Smooth muscle cell of bladder (primary cell): ENCODE measurements at places on chromosomes 3 and 15. TPM values are rescaled to one million over a fixed set of nuclear protein-coding genes. Genes with fewer than 3 reads are reported as not detected.

Gene SCN11A
- total RNA-seq = under 0.01 TPM in 2 replicates

Gene ATP8B4
- 155 and 183 TPM in 2 replicates for total RNA-seq

Gene CD86
- total RNA-seq = not detected in 2 replicates

Gene CLDN16
- under 0.01 TPM in 1 of 2 replicates, not detected in the other for total RNA-seq

Gene FBXW12
- total RNA-seq = not detected in 2 replicates

Gene LYZL4
- not detected in 2 replicates for total RNA-seq

Gene PPP1R14D
- total RNA-seq = not detected in 2 replicates

Gene CCDC33
- total RNA-seq = 0.14 TPM in 1 of 2 replicates, not detected in the other

Gene ARGFX
- not detected in 2 replicates for total RNA-seq

Gene B3GNT5
- 1.00 and 2.0 TPM in 2 replicates for total RNA-seq

Gene MST1R
- total RNA-seq = 0.14 and 0.55 TPM in 2 replicates

Gene ITGA11
- total RNA-seq = 28.6 and 55.0 TPM in 2 replicates

Gene TIGIT
- total RNA-seq = not detected in 2 replicates

Gene COL6A5
- total RNA-seq = not detected in 2 replicates

Gene ZFYVE19
- total RNA-seq = 17.0 and 20.1 TPM in 2 replicates

Gene QRICH1
- total RNA-seq = 56.7 and 61.9 TPM in 2 replicates

Gene KCNH8
- under 0.01 TPM in 1 of 2 replicates, not detected in the other for total RNA-seq

Gene SCAP
- 66.1 and 69.7 TPM in 2 replicates for total RNA-seq

Gene DNASE1L3
- 0.18 TPM in 1 of 2 replicates, not detected in the other for total RNA-seq

Gene C3orf20
- under 0.01 and 0.09 TPM in 2 replicates for total RNA-seq

Gene SLC35A5
- total RNA-seq = 19.6 and 24.7 TPM in 2 replicates

Gene ATP10A
- 5.3 and 10.4 TPM in 2 replicates for total RNA-seq

Gene CHRD
- total RNA-seq = 1.4 and 1.9 TPM in 2 replicates

Gene SCG3
- total RNA-seq = not detected in 2 replicates

Gene TRIM42
- not detected in 2 replicates for total RNA-seq

Gene RTP3
- not detected in 2 replicates for total RNA-seq

Gene CCDC54
- total RNA-seq = not detected in 2 replicates

Gene KBTBD13
- total RNA-seq = not detected in 2 replicates

Gene CILP
- total RNA-seq = 0.28 and 0.65 TPM in 2 replicates

Gene RNU6-1
- total RNA-seq = not detected in 2 replicates

Gene ROPN1
- total RNA-seq = not detected in 2 replicates

Gene ANKRD63
- total RNA-seq = not detected in 2 replicates

Gene COLQ
- 0.28 and 0.46 TPM in 2 replicates for total RNA-seq

Gene VWA5B2
- total RNA-seq = not detected in 2 replicates

Gene CLCN2
- total RNA-seq = 3.0 and 3.3 TPM in 2 replicates

Gene ZNF621
- total RNA-seq = 12.5 and 12.7 TPM in 2 replicates

Gene C3orf85
- not detected in 2 replicates for total RNA-seq

Gene HDAC11
- 12.7 and 14.1 TPM in 2 replicates for total RNA-seq

Gene ACAN
- 0.28 and 0.92 TPM in 2 replicates for total RNA-seq

Gene PLOD2
- total RNA-seq = 239 and 311 TPM in 2 replicates

Gene DAPK2
- total RNA-seq = 1.3 and 1.5 TPM in 2 replicates

Gene ACTRT3
- 3.7 and 4.4 TPM in 2 replicates for total RNA-seq

Gene GATM
- total RNA-seq = 0.14 and 0.55 TPM in 2 replicates
